ENCODE measurements at places on chromosomes 3 and 15. TPM values are rescaled to one million over a fixed set of nuclear protein-coding genes. Genes with fewer than 3 reads are reported as not detected.

Gene FAM227B
- total RNA-seq, result 7.5 TPM

Gene ATG7
- total RNA-seq, result 38.4 TPM

Gene LYZL4
- not detected for total RNA-seq

Gene DUOX1
- 1.2 TPM for total RNA-seq

DNA sequence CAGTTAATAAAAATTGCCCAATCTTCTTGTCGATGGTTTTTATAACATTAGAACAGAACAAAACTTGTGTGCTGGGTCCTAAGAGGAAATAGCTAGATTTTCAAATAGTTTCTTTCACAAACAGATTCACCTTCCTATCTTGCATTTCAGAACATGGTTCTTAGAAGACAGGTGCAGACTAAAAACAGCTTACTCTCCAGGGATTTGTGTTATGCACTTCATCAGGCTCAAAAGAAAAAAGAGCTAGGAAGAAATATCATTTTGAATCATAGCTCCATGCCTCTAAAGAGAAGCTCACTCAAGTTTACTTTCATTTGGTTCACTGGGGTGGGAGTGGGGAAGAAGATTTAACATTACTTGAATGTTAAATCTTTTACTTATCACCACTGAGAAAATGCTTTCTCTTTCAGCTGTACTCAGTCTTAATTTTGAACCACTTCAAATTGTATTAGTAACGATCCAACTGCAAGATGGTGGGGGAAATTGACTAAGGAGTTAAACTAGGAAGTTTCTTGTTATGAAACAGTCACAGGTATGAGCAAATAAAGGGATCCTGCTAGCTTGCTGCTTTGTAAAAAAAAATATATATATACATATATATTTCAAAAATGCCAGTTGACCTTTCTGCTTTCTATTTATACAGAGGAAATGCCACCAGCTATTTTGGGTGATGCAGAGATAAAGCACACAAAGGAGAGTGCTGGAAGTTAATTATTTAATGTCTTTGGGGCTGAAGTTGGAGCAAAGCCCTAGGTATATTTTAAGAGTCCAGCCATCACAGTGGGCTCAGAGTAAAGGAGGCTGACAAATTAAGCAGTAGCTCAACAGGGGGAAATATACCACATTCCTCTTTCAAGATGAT, 28.3 kb upstream of the NUDT16 start:
- no peak overlapping the region for H3K27ac ChIP-seq
- no peaks in the 10 kb centered on the region for H3K4me1 ChIP-seq
- H3K4me3 ChIP-seq, result no peak overlapping the region

DNA sequence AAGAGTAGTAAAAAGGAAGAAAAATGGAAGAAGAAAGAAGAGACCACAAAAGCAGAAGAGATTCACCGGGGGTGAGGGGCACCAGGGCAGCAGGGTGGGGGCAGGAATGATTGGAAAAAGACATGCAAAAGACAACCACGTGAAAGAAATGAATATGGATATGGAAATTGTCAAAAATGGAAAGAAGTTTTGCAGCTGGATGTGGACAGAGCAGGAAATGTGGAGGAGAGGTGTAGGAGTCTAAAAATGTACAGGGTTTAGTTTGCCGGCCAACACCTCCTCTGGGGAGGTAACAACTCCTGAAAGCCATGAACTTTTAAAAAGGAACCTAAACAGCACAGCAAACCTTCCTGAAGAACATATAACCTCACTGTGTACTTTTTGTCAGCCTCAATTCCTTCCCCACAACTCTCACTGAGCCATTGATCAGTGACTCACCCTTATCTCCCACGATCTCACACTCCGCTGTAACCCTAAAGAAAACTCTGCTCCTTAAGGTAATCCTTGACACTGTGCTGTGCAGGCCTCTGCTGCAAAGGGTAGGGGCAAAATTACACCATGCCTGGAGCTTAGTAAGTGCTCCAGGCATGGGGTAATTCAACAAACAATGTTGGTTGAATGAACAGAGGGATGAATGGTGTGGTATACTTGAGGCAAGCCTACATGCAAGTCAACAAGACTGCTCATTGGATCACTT, 100.2 kb upstream of the BOC start:
- H3K27ac ChIP-seq, result no peak overlapping the region
- H3K27me3 ChIP-seq, result peaks cover 19% of the 10 kb centered on the region
- H3K36me3 ChIP-seq, result no peaks in the 10 kb centered on the region
- H3K4me1 ChIP-seq, result peaks cover 4% of the 10 kb centered on the region

DNA sequence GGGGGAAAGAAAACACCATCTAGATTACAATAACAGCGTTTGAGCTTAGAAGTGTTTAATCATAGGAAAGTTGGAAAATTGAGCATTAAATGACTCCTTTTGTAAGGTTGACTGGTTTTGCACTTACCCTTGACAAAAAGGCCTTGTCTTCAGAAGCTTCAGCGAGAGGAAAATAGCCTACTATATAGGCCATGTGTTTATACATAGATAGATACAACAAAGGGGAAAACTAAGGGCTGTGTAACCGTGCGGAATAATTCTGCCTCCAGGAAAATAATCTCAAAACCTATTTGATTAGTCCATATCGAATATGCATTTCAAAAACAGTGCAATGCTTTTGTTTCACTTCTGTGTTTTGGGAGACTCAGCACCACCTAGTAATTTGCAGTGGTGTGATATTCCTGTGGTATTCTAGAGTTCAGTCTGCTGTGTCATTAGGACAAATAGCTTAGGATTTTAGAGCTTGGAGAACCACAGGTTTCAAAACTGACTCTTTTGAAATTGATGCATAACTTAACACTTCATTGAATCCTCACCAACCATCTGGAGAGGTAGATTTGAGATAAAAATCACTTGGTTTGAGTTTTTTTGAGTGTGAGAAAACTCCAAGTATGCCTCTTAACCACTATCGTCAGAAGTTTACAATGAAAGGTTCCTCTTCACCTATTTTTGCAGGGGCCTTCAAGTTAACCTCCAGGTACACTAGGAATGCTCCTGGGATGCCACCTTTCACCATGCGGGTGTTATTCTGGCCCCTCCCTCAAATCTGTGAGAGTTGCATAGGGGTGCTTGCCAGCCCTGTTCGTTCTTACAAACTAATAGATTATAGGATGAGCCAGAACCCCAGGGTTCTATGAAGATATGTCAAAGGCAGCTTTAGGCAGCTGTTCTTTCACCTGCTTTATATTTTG, 1.9 kb downstream of the ARHGAP31 start:
- no peak overlapping the region for H3K27ac ChIP-seq
- peaks cover 48% of the 10 kb centered on the region for H3K27me3 ChIP-seq
- peak overlapping the region; percentile 85 for H3K4me3 ChIP-seq
- H3K4me1 ChIP-seq, result peaks cover 10% of the 10 kb centered on the region

DNA sequence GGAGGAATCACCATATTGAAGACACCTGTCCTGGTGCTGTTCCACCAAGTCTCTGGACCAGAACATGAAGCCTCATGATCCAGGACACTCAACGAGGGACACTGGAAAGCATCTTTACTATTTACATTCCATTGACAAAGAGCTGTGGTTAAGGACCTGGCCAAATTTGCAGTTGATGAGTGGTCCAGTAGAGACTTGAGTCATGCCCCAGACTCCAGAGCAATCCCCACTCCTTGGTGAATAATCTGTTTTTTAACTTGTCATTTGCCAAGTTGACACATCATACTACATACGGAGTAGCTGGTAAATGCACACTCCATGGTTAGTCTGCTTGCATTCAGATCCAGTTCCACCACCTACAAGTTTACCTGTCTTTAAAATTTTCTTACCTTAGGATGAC, 1.2 kb upstream of the COL6A6 start:
- DNase-seq, result no peak
- no peaks in the 10 kb centered on the region for H3K36me3 ChIP-seq
- peaks cover 41% of the 10 kb centered on the region for H3K27me3 ChIP-seq
- no peaks in the 10 kb centered on the region for H3K4me1 ChIP-seq
- no peak overlapping the region for H3K27ac ChIP-seq

- no peak overlapping the region for H3K27ac ChIP-seq
- peaks cover 4% of the 10 kb centered on the region for H3K4me1 ChIP-seq
- no peak overlapping the region for H3K4me3 ChIP-seq
- no peaks in the 10 kb centered on the region for H3K36me3 ChIP-seq
These were observed 193.5 kb downstream of the RAP2B start for GRCh38 chr3:153355559-153355958.

- DNase-seq, result no peak
- H3K27me3 ChIP-seq, result no peaks in the 10 kb centered on the region
- H3K4me1 ChIP-seq, result peaks cover 9% of the 10 kb centered on the region
- no peak overlapping the region for H3K27ac ChIP-seq
- H3K36me3 ChIP-seq, result peaks cover 10% of the 10 kb centered on the region
These were observed 3.5 kb downstream of the MYD88 start for GRCh38 chr3:38141952-38142273.

- peaks cover 23% of the 10 kb centered on the region for H3K4me1 ChIP-seq
- peak overlapping the region; percentile 13 for H3K27ac ChIP-seq
- H3K4me3 ChIP-seq, result no peak overlapping the region
- no peaks in the 10 kb centered on the region for H3K27me3 ChIP-seq
- no peak for DNase-seq
These were observed 35.7 kb downstream of the DNASE1L3 start for GRCh38 chr3:58175187-58175436.

- DNase-seq, result no peak
- H3K27me3 ChIP-seq, result no peaks in the 10 kb centered on the region
- no peak overlapping the region for H3K27ac ChIP-seq
- H3K4me1 ChIP-seq, result no peaks in the 10 kb centered on the region
- no peak overlapping the region for H3K4me3 ChIP-seq
These were observed 29.5 kb downstream of the LRRC49 start for GRCh38 chr15:70922119-70922518.

GRCh38 chr15:29734917-29735572, 87.2 kb downstream of the TJP1 start:
- H3K4me1 ChIP-seq, result peaks cover 2% of the 10 kb centered on the region
- no peaks in the 10 kb centered on the region for H3K27me3 ChIP-seq
- H3K27ac ChIP-seq, result no peak overlapping the region
- peaks cover 83% of the 10 kb centered on the region for H3K36me3 ChIP-seq
- H3K4me3 ChIP-seq, result no peak overlapping the region
- DNase-seq, result no peak

DNA sequence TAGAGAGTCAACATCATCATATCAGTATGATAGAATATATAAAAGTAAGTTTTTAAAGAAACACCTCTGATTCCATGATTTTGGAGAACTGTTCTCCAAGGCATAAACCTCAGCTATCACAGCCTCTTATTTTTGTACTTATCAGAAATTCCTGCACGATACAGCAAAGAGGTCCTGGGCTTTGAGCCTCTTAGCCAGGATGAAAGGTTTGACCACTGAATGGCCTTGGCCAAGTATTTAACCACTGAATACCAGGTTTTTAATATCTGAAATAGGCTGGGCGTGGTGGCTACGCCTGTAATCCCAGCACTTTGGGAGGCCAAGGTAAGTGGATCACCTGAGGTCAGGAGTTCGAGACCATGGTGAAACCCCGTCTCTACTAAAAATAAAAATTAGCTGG, 1.9 kb upstream of the FAM174B start:
- no peaks in the 10 kb centered on the region for H3K27me3 ChIP-seq
- peak; percentile 17 for DNase-seq
- peaks cover 13% of the 10 kb centered on the region for H3K4me1 ChIP-seq
- no peak overlapping the region for H3K4me3 ChIP-seq

GRCh38 chr3:102529452-102529851, 94.6 kb downstream of the ZPLD1 start:
- peak; percentile 78 for DNase-seq
- no peak overlapping the region for H3K4me3 ChIP-seq
- no peak overlapping the region for H3K27ac ChIP-seq
- no peaks in the 10 kb centered on the region for H3K27me3 ChIP-seq

DNA sequence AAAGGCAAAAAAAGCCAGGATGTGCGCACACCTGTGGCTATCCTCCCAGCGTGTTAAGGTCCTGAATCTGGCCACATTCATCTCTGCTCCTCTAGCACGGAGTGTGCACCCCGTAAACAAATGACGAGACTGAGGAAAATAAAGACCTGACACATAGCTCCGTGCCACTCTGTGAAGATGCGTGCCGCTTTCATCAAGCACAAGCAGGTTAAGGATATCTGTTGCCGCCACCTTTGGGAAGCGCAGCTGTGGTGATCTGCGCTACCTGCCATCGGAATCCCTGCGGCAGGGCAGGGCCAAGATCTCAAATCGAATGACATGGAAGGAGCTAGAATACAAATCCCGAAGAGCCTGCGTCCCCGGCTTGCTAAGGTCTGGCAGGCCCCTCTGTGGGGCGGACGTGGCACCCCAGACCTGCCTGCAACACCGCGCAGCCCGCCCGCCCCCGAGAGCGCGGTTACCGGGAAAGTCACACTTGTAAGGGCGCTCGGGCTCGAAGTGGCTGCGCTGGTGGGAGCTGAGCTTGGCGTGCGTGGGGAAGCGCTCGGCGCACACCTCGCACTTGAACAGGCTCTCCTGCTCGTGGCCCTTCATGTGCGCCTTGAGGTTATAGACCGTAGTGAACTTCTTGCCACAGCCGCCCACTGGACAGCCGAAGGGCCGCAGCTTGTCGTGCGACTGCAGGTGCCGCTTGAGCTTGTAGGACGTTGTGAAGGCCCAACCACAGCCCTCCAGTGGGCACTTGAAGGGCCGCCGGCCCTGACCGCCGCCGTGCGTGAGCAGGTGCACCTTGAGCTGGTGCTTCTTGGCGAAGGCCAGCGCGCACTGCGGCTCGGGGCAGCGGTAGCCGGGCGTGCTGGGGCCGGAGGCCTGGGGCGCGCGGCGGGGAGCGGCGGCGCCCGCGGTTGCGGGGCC, 936 bp downstream of the ZXDC start:
- no peak overlapping the region for H3K27ac ChIP-seq
- peaks cover 24% of the 10 kb centered on the region for H3K36me3 ChIP-seq
- H3K4me3 ChIP-seq, result peak overlapping the region; percentile 87
- H3K4me1 ChIP-seq, result peaks cover 5% of the 10 kb centered on the region
